Stimulated activated CD4-positive, alpha-beta T cell treated with anti-CD3 and anti-CD28 coated beads, TNF-alpha, amount 100 ng/mL, for 1 hour (primary cell): ENCODE measurements at places on chromosomes 6 and 20.

DNA sequence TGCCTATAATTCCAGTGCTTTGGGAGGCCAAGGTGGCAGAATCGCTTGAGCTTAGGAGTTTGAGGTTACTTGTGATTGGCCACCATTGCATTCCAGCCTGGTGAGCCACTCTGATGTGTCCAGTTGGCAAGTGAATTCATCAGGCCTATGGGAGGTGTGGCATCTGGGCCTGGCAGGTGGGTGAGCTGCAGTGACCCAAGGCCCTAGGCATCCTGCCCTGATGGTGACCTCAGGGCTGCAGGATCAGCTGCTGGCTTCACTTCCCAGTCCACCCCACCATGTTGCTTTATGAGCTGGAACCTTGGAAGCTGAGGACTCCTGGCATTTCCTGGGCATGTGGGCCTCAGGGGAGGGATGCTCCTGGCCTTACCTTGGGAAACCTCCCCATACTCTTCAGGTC is 20.5 kb downstream of the RSPH9 start:
- no peak for DNase-seq

DNA sequence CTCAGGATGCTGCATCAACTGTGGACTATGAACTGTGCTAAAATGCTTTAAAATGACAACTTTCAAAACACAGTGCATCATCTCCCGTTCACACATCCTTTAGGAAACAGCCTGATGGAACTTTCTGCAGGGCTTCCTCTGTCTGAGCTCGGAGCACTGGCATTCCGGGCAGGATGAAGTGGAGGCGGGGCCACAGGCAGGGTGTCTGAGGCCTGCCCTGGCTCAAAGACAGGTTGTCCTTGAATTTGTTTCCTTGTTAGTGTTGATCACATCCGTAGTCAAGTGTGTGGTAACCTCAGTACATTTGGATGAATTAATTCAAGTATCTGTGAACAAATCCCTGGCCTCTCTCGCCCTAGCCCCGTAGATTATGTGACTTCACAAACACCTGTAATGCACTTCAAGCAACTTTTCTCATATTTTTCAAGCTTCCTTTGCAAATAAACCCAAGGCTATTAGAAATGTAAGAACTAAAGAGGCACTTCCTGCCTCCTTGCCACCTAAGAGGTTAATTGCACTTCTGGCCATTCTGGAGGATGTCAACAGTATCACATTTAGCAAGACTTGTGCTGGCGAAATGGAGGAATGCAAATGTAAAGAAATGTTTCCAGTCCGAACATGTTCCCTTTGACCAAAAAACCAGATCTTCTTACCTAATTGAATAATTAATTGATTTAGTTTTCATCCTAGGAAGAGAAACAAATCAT is 3.1 kb downstream of the CD93 start:
- DNase-seq = no peak

DNA sequence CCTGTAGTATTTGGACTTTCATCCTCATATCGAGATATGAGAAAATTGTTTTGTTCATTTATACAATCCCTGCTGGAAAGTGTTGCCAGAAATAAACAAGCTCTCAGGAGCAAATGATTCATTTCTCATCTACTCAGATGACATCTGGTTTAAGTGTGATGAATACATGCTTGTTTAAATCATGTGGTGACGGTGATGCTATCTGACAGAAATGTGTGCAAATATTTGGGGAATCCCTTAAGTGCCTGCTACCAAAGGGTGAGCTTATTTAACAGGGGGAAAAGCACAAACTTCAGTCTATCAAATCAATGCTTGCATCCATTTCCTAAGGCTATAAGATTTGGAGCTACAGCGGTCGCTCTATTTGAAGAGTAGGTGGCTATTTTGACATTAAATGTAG is 368.3 kb upstream of the SASH1 start:
- DNase-seq = no peak

GRCh38 chr20:56428410-56428809 is 16.4 kb downstream of the CASS4 start:
- no peak for DNase-seq

- no peak for DNase-seq
Measured at GRCh38 chr6:25485821-25486534, 166.0 kb upstream of the SCGN start.

- no peak for DNase-seq
Measured at GRCh38 chr6:148053796-148054195, 288.8 kb upstream of the SASH1 start.
